ENCODE measurements at places on chromosomes 16 and 17. TPM values are rescaled to one million over a fixed set of nuclear protein-coding genes. Genes with fewer than 3 reads are reported as not detected.

The PRR29 gene
- 1.3 TPM for total RNA-seq

The SLC16A5 gene
- total RNA-seq, result 27.9 TPM

The RGS9 gene
- total RNA-seq, result 11.7 TPM

The MMP15 gene
- total RNA-seq, result 25.8 TPM

The CSH2 gene
- total RNA-seq, result not detected

The SLC52A1 gene
- not detected for total RNA-seq

The BCO1 gene
- not detected for total RNA-seq

Data from tibial nerve (tissue), 4 donors.